ENCODE measurements at places on chromosomes 12 and 14.

DNA sequence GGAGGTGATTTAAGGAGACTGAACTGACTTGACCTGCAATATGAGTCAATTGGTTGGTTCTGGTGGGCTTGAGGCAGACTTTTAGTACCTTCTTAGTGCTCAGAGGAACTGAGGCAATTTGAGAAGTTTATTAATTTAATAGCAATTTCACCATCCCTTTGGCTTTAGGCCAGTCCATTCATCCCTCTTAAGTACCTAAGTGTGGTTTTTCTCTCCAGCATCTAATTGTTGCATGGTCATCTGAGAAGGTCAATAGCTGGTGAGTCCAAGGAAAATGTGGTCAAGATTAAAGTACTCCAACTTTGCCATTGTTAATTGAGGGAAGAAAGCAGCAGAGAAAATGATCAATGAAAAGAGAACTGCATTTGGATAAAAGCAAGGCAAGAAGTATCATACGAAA, 115.4 kb upstream of the DYRK2 start:
- DNase-seq, result no peak

DNA sequence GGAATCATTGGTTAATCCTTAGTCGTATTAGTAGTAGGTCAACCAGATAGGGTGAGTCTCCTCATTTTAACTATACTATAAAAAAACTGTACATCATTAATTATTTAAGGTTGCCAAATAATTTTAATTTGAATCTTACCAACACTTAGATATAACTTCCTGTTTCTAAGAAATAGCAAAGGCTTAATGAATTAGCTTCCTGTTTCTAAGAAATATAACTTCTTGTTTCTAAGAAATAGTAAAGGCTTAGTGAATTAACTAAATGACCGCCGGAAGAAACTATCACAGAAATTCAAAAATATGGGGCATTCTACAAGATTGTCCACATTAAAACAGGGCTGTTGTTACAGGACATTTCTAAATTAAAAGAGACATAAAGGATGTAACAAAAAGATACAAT, 392.9 kb upstream of the FOXG1 start:
- DNase-seq, result no peak

- no peak for DNase-seq
Observed at GRCh38 chr12:70842942-70843341, 77.6 kb downstream of the PTPRR start.

GRCh38 chr12:95805864-95806671, 15.5 kb upstream of the NTN4 start:
- DNase-seq, result no peak

GRCh38 chr12:121505513-121505912, 75.3 kb downstream of the KDM2B start:
- DNase-seq, result no peak

GRCh38 chr14:103740991-103741689, 25.5 kb downstream of the ZFYVE21 start:
- DNase-seq, result no peak

- DNase-seq, result no peak
Observed at GRCh38 chr14:100568998-100569733, 18.1 kb downstream of the BEGAIN start.

Data from activated CD8-positive, alpha-beta memory T cell treated with anti-CD3 and anti-CD28 coated beads for 1 hour (primary cell).